ENCODE measurements at places on chromosomes 2 and 18.
A peak's percentile ranks its signal among the peaks of the same experiment; 100 is the strongest.

GRCh38 chr18:57534511-57534909 lies 52.0 kb downstream of the FECH start:
- no peak for DNase-seq

GRCh38 chr2:121346859-121347258 lies 61.9 kb upstream of the TFCP2L1 start:
- no peak for DNase-seq

DNA sequence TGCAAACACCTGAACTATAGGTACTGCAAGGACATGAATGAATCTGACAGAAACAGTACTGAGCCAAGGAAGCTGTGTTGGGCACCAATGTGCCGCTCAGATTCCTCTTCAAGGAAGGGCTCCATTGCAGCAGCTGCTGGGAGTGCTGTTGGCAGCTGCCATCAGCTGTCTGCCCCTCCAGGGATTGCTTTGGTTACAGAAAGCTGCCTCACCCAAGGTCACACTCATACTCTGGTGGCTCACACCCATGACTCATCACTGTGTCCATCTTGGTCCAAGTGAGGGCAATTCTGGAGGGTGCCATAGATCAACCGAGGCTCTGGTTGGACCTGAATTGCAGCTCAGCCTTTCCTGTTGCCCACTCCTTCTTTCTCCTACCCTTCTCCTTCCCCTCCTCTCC lies 24.4 kb upstream of the TRPM8 start:
- DNase-seq: no peak

DNA sequence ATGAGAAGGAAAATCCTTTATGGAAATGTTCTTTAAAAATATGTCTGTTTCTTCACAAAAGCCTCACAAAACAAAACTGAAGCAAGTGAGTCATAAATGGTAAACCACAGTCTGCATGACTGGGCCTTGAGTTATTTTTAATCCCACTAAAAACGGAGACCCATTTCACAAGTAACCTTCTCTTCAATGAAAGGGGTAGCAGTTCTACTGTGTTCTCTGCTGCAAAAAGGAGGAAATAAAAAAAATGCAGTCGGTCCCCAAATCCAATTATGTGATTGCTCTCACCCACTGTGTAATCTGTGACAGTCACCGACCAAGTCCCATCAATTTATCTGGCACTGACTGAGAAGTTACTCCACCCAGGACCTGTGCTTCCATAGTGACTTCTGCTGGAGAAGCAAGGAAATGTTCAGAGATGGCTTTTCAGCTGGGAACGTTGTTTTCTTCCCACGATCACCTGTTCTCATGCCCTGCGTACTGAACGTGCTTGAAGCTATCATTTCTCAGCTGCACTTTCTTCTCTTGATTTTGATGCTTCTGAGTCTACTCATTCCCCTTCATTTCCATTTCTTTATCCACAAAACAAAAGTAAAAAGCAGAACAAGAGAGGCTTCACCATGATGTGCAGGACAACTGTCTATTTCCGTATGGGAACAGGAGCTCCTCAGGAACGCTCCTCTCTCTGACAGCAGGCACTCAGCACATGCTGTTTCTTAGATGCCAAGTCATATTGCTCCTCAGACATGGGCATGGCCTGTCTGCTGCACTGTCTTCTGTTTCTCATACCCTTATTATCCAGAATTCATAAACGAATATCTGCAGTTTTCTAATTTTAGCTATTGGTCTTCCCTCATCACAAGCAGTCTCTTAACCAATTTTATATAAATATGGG lies 80.0 kb upstream of the TMEM200C start:
- no peak for DNase-seq

- peak; percentile 98 for DNase-seq
Measured at GRCh38 chr18:158128-159036, at the start of gene USP14. Gene USP14, plus strand, starts transcription at chr18:158557. Its CDS starts 142 bp downstream, at chr18:158699.

DNA sequence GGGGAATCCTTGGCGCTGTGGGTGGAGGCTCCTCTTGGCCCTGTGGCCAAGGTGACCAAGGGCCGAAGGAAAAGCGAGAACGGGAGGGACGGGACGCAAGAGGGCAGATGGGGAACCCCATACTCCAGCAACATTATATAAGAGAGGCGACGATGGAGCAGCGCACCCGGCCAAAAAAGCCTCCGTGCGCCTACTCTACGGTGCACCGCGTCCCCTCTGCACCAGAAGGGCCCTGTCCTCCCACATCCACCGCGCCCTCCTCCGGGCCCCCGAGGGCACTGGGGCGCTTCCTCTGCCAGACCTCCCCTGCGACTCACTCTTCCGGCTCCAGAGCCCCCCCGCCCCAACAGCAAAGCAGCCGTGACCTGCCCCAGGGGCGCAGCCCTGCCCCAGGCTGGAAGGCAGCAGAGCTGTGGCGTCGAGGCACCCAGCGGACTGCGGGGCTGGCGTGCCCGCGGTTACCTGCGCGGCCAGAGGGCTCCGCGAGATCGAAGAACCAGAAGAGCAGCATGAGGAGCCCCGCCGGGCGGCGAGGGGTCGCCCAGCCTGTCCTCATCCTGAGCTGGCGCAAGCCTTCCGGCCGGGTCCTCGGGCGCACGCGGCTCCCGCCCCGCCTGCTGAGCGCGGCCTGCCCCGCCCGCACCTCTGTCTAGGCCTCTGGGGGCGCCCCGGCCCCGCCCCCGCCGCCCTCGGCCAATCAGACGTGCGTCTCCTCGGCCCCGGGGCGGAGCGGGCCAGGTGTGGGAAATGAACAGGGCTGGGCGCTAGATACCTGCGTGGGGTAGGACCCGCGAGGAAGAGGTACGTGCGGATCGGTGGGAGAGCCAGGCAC lies 106.3 kb upstream of the CD302 start:
- DNase-seq: peak; percentile 86

DNA sequence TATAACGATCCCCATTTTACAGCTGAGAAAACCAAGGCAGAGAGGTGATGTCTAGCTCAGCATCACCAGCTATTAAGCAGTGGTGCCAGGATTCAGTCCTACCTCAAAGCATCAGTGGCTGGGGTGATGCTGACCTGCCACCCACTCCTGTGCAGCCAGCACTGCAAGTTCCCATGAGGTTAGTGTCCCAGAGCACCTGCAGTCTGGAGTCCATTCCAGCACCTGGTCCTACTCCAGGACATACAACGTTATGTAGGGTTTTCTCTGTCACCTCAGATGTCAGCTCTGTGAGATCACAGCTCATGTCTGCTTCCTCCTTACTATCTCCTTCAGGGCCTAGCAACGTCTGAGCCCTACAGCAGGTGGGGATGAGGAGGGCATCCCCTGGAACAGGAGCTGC lies 328.0 kb upstream of the HS6ST1 start:
- no peak for DNase-seq

DNA sequence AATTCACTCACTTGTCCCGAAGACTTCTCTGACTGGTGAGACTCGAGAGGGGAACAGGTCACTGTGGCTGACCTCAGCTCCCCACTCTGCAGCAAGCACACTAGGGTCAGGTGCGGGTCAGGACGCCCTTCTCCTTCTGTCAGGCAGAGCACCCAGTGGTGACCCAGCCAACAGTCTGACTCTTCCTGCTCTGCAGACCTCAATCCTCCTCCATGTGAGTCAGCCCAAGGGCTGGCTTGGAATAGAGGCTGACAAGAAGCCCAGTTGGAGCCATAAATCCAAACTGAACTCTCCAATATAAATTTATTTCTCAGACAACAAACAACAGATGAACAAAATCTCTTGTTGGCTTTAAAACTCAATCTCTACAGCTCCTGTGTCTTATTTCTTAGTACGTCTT lies 253.1 kb downstream of the SH3BP4 start:
- DNase-seq: no peak

DNA sequence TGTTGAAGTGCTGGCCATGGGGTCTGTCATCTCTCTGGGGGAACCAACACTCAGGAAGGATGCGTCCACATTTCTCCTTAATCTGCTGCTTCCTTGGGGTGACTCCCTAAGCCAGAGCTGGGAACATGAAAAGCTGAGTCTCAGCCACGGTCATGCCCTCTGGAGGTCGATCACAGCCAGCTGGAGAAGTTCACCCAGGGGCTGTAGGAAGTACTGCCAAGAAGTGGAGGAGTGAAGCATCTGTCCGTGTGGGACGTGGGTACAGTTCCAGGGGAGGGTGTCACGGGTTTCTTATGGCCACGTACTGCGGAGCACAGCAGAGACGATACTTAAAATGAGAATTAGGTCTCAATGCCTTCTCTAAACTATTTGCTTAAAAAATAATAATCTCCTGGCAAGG lies 42.4 kb upstream of the IGFBP2 start:
- DNase-seq: no peak

DNA sequence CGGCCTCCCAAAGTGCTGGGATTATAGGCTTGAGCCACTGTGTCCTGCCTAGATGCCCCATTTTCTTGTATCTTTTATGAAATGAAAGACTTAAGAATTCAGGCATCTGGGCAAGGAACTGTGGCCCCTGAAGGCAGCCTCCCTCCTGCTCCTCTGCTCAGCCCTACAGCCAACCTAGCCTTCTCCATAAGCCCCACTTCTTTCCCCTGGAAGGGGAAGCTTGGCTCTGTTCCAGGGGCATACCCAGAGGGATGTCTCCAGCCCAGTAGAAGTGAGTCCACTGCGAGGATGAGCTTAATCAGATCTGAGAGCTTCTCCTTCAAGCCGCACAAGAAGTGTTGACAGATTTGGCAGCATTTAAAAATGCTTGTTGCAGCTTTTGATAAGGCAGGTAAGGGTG lies 39.7 kb downstream of the RHOB start:
- no peak for DNase-seq

- DNase-seq: no peak
Measured at GRCh38 chr2:143950704-143951103, 569.2 kb downstream of the ZEB2 start.

DNA sequence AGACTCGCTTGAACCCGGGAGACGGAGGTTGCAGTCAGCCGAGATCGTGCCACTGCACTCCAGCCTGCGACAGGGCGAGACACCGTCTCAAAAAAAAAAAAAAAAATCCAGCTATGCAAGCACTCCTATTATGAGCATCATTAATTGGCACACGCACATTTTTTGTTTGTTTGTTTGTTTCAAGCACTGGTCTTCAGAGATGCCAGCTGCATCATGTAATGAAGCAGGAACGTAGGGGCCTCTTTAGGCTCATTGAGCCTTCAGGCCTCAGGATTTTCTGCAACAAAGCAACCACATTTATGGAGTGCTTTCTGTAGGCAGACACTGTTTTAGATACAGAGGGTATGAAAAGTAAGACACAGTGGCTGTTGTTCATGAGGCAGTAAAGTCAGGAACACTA lies 585.8 kb downstream of the CNTNAP5 start:
- DNase-seq: no peak

DNA sequence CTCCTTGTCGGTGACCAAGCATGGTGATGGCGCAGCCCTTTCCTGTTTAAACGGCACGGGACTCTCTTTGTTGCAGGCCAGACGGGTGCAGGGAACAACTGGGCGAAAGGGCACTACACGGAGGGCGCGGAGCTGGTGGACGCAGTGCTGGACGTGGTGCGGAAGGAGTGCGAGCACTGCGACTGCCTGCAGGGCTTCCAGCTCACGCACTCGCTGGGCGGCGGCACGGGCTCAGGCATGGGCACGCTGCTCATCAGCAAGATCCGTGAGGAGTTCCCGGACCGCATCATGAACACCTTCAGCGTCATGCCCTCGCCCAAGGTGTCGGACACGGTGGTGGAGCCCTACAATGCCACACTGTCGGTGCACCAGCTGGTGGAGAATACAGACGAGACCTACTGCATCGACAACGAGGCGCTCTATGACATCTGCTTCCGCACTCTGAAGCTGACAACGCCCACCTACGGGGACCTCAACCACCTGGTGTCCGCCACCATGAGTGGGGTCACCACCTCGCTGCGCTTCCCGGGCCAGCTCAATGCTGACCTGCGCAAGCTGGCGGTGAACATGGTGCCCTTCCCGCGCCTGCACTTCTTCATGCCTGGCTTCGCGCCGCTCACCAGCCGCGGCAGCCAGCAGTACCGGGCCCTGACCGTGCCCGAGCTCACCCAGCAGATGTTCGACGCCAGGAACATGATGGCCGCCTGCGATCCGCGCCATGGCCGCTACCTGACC lies 17.1 kb downstream of the TUBB6 start:
- no peak for DNase-seq

GRCh38 chr2:18149660-18150246 lies 271.3 kb downstream of the KCNS3 start:
- DNase-seq: no peak

DNA sequence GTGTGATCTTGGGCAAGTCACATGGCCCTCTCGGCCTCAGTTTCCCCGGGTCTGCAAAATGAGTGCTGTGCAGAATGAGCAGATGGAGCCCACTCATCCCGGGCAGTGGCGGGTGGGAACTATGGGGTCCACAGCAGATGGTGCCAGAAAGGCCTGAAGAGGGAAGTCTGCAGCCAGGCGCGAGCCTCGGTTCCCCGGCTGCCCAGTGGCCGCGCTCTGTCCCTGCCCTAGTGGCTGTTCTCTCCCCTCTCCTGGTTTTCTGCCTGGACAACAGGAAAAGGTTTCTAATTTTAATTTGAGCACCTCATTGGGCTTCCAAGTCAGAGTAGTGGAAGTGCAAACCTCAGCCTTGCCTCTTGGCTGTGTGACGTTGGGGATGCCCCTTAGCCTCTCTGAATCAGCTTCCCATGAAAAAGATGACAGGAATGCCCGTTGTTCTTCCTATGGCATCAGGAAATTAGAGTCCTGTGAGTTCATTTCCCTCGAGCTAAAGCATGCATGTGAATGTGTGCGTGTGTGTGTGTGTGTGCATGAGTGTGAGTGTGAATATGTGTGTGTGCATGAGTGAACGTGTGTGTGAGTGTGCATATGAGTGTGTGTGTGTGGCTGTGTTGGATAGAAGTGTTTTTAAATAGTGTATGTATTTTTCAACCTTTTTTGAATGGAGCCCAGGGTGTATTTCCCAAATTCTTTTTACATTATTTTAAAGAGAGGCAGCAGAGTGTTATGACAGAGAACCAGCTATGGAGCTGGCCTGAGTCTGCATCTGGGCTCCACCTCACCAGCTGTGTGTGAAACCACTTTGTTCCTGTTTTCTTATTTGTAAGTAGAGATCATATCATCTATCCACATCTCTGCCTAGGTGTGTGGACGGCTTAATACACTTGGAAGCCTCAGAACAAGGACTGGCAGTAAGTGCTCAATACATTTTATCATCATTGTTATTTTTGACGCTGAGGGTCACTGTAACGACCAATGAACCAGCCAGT lies 41.3 kb downstream of the RRM2 start:
- no peak for DNase-seq

Measured in stimulated activated naive CD8-positive, alpha-beta T cell treated with anti-CD3 and anti-CD28 coated beads, Interleukin-15, Interleukin-2, amounts not matched to agents 100 U/mL and 50 U/mL, for 24 hours (primary cell).